ENCODE measurements at places on chromosomes 6 and 20.
A peak's percentile ranks its signal among the peaks of the same experiment; 100 is the strongest.

GRCh38 chr20:41716436-41716835 lies 98.3 kb upstream of the CHD6 start:
- peak; percentile 28 for DNase-seq

DNA sequence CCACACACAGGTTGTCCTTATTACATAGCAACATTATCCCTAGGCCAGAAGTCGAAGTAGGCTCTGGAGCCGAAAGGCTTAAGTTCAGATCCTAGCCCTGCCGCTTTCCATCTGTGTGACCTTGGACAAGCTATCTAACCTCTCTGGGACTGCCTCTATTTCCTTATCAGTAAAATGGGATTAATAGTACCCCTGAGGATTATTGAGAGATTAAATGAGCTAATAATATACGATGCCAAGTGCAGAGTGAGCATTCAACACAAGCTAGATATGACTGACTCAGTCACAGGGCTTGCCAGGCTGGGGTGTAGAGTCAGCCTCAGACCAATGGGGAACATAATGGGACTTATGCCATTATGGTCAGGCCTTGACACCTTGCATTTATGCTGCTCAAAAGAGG lies 8.9 kb upstream of the SPATA2 start:
- no peak for DNase-seq

GRCh38 chr20:10137533-10137932 lies 81.1 kb upstream of the SNAP25 start:
- DNase-seq: no peak

DNA sequence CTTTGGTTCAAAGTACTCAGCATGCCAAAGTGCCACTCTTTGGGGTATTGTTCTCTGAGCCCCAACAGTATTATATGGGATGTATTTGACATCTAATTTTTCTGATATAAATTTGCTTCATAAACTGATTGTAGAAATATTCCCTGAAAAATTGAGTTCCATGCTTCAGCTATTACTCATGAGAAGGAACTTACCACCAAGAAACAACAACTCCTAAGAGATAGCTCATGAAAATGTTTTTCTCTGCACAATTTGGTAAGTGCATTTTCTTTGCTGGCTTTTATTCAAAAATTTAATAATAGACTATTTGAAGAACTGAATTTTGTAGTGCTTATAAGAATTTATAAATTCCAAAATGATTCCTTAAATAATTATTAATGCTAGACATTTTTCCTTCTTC lies 12.8 kb upstream of the TPD52L1 start:
- no peak for DNase-seq

DNA sequence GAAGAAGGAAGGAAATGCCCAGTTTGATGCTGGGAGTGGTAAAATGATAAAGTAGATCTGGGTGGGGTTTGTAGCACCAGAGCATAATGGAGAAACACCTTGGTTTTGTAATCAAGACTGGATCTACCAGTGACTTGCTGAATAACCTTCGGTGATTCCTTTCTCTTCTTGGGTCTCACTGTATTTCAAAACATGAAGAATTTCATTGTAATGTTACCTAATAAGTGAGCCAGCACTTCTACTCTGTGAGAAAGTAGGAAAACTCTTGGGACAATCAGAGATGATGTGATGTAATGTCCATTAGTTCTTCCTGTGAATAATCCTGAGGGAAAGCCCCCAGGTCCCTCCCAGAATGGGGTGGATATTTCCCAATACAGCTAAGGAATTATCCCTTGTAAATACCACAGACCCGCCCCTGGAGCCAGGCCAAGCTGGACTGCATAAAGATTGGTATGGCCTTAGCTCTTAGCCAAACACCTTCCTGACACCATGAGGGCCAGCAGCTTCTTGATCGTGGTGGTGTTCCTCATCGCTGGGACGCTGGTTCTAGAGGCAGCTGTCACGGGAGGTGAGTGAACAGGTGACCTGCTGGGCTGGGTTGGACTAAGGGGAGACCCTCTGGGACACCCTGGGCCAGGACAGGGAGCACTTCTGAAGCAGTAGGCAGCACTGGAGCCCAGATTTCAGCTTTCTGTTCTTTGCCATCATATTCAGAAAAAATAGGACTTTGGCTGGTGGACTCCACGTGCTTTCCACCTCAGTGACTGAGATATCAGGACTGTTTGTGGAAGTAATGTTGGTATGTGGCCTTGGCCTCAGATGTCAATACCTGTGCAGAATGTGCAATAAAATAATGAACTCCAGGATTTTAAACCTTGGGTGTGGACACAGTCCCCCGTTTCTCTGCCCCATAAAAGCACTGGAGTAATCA lies at the start of gene PI3:
PI3 (plus strand) TSS at position 469 of the 931 bp plus-strand sequence; CDS start at position 490, 21 bp downstream.
- DNase-seq: no peak

DNA sequence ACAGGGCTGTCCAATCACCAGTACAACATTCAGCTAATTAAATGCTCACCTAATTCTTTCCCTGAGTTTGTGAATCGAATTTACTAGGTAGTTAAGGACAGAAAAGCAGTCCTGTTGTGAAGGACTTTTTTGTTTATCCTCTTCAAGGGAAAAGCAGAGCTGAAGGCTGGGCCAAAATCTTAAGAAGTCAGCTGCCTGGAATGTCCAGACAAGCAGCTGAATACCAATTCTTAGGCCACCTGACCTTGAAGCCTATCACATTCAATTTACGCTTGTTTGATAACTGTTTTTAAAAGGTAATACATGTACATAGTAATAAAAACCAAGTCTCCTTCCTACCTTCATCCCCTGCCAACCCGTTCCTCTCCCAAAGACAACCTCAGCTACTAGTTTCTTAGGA lies 56.4 kb downstream of the UQCC1 start:
- DNase-seq: no peak

- no peak for DNase-seq
Observed at GRCh38 chr6:169803816-169804340, 52.5 kb downstream of the ERMARD start.

- no peak for DNase-seq
Observed at GRCh38 chr20:33076662-33077372, 2.6 kb upstream of the BPIFB4 start.

GRCh38 chr6:387293-387741 lies 4.2 kb upstream of the IRF4 start:
- peak; percentile 6 for DNase-seq

DNA sequence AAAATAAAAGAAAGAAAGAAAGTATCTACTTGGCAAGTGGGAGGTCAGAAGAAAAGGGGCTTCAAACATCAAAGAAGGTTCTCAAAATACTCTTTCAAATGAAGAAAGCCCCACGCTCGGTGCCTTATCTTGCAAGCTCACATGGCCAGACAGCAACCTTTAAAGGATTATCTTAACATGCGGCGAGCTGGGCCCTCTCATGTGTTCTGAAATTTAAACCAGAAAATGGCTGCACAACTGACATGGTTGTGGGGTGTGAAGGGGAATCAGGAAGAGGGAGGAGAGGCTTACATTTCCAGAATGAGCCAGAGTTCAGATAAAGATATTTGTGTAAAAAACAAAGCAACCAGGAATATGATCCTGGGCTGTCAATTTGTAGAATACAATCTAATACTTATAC lies 363.1 kb downstream of the PRKN start:
- no peak for DNase-seq

- DNase-seq: no peak
Observed at GRCh38 chr20:34639755-34640222, 37.1 kb downstream of the PIGU start.

DNA sequence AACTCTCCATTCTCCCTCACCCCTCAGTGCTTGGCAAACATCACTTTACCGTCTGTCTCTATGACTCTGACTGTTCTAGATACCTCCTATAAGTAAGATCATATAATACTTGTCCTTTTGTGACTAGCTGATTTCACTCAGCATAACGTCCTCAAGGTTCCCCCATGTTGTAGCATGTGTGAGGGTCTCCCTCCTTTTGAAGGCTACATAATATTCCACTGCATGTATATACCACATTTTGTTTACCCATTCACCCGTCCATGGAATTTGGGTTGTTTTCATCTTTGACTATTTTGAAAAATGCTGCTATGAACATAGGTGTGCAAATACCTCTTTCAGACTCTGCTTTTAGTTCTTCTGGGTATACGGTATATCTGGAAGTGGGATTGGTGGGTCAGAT lies 28.3 kb downstream of the CTCFL start:
- no peak for DNase-seq

GRCh38 chr6:162108041-162108440 lies 619.5 kb downstream of the PRKN start:
- DNase-seq: no peak

- no peak for DNase-seq
Observed at GRCh38 chr20:38277285-38277684, 16.8 kb upstream of the KIAA1755 start.

DNA sequence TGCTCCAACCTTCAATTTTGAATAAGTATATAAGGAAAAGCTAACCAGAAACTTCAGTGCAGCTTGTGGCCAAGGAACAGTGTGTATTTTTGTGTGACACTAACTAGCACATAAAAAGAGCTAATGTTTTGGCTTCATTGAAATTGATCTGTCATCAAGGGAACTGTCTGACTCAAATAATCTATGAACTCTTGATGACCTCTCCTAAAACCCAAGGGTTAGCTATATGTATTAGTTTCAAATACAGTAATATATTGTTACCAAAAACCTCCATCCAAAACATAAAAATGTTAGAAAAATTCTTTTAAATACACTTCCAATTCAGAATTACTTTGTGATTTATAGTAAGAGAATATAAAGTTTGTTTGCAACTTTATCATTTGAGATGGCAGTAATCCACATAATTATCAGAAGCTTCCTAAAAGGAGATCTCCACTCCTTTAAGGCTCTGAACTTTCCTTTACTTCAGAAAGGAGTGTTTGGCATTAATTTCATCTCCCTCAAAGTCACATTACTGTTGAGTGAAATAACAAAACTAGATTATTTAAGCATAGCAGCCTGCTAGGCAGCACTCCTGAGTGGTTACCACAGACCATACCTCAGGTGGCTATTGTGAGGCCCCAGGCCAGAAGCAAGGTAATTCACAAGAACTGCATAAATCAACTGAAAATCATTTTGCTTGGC lies 46.3 kb upstream of the HSF2 start:
- DNase-seq: no peak

DNA sequence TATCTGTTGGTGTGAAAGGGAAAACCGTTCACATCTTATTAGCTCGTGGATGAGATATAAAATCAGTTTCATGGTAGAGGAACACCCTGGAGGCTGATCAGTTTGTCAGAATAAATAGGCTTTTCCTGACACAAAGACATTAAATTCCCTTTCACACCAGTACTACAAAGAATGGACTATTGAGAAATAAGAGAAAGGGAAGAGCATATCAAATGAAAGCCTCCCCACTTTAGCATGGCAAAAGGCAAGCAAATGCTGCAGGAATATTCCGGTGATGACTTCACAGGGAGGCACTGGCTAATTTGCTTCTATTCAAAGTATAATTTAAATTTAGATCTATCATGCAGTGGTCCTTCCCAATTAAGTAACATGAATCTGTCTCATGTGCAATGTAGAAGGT lies 115.9 kb upstream of the AGPAT4 start:
- no peak for DNase-seq

GRCh38 chr20:23446505-23446904 lies 6.2 kb downstream of the CST11 start:
- peak; percentile 20 for DNase-seq

DNA sequence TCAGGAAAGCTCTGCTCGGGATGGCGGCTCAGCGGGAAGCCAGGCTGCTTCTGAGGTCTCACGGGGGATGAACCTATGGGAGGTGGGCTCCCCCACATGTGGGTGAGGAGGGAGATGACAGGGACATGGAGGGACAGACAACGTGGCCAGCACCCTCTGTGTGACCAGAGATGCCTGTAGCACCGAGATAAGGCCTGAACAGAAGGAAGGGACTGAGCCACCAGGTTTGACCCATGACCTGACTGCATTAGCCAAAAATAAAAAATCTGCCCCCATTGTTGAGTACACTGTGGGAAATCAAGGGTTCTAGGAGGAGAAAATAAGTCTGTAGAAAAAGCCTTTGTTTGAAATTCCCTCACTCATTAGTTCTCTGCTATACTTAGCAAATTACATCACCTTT lies 105.7 kb downstream of the RNASET2 start:
- DNase-seq: no peak

- DNase-seq: no peak
Observed at GRCh38 chr6:21895555-21895954, 302.0 kb downstream of the SOX4 start.

- no peak for DNase-seq
Observed at GRCh38 chr6:163679753-163680152, 265.2 kb downstream of the QKI start.

DNA sequence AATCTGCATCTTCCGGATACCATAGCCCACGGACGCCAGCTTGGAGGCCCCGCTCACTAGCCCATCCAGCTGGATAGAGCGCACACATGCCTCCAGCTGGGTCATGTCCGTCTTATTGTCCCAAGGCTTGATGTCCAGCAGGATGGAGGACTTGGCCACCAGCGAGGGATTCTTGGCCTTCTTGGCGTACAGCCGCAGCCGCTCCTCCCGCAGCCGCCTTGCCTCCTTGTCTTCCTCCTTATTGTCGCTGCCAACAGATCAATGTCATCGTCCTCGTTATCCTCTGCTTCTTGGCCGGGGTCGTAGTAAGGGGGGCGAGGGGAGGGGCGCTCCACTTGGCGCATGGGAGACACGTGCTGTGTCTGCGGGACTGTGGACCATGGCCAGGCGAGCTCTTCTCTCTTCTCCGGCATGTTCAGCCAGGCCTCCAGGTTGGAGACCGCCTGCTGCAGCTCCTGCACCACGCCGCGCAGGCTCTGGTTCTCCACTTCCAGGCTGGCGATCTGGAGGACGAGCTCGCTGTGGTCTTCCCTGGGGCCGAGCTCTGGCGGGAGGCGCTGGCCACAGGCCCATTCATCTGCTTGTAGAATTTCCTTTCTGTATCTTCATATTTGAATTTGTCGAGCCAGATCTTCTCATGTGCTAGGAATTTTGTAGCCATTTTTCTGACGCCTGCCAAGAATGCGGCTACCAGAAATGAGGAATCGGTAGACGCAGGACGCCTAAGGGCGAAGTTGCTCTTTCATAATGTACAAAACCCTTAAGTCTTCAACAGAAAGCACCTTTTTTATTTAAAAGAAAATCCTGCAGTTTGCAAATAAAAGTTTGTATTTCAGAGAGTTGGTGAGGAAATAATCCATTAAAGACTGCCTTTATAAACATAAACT lies 60.1 kb upstream of the PTPRK start:
- DNase-seq: no peak

GRCh38 chr20:18637224-18637623 lies 49.4 kb downstream of the DTD1 start:
- no peak for DNase-seq

GRCh38 chr6:25303254-25303653 lies 24.1 kb downstream of the CARMIL1 start:
- no peak for DNase-seq

GRCh38 chr6:6724539-6725467 lies 136.3 kb downstream of the LY86 start:
- DNase-seq: peak; percentile 62

DNA sequence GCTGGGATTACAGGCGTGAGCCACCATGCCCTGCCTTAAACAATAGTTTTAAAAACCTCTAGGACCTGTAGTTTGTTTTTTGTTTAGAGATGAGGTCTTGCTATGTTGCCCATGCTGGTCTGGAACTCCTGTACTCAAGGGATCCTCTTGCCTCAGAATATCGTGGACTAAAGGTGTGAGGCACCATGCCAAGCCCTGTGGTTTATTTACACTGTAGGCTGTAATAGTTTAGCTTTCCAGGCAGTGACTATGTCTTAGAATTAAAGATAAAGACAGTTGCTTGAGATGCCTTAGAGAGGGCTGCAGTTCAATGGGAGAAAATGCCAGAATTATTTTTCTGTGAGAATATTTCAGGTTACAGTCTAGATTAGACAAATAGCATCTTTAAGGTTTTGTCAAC lies 72.9 kb downstream of the SGK1 start:
- DNase-seq: no peak
